NCI-H2081 (cell line): ENCODE measurements at places on chromosomes 7 and 10.

DNA sequence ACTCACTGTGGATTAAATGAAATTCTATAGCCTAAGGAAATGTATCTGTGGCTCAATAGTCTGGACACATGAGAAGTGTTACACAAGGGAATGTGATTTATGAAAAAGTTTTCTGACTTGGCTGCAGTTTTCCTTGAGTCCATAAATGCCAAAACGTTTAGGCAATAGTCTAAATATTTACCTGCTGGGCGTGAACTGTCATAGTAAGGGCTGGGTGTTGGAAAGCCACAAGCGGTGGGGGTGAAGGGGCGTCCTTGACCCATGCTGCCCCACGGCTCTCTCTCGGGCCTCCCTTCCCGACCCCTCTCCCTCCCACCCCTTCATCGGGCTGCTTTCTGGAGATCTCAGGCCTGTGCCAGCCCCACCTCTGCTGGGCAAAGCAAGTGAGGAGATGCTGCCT is 223.7 kb downstream of the BUB3 start:
- DNase-seq = no peak

GRCh38 chr10:8691498-8692017 is 637.1 kb downstream of the GATA3 start:
- DNase-seq = no peak

- DNase-seq = peak; percentile 15
Measured at GRCh38 chr7:90597563-90598253, 1.6 kb downstream of the CDK14 start.

- DNase-seq = no peak
Measured at GRCh38 chr7:73941836-73942551, 81.0 kb downstream of the TMEM270 start.

DNA sequence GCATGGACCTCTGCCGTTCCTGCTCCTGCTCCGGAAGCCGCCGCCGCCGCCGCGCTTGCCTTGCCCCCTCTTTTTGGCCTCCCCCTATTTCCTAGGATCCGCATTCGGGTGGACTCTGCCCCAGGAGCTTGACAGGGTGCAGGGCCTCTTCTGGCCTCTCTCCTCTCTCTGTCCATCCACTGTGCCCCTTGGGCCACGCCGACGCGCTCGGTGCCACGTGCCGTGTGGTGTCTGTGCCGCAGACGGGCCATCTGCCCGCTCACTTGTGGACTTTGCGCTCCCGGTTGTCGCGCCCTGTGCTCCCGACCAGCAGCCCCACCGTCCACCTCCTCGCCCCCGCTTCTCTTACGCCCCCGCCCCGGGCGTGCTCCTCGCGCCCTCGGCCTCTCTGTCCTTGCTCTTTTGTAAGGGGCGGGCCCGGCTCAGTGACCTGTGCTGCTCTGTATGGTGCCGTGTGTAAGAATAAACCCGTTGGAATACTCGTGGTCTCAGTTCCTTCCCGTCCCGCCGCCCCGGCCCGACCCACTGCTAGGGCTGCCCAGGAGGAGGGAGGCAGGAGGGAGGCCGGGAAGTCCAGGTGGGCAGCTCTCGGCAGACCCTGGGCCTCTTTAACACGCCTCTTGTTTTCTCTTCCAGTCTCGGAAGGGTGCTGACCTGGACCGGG is 37.0 kb downstream of the AGAP3 start:
- no peak for DNase-seq

GRCh38 chr7:100723732-100724275 is 3.5 kb downstream of the EPO start:
- DNase-seq = no peak

GRCh38 chr10:37937864-37938263 is 38.6 kb downstream of the ZNF25 start:
- no peak for DNase-seq

- no peak for DNase-seq
Measured at GRCh38 chr10:71131508-71132088, 80.8 kb upstream of the UNC5B start.

GRCh38 chr10:36141856-36142560 is 499.9 kb upstream of the FZD8 start:
- DNase-seq = no peak

GRCh38 chr7:44247868-44248651 is 47.3 kb downstream of the YKT6 start:
- no peak for DNase-seq

GRCh38 chr7:91264924-91265681 is 870 bp downstream of the FZD1 start:
- DNase-seq = peak; percentile 53

- no peak for DNase-seq
Measured at GRCh38 chr10:86167762-86168128, 198.8 kb downstream of the GRID1 start.

DNA sequence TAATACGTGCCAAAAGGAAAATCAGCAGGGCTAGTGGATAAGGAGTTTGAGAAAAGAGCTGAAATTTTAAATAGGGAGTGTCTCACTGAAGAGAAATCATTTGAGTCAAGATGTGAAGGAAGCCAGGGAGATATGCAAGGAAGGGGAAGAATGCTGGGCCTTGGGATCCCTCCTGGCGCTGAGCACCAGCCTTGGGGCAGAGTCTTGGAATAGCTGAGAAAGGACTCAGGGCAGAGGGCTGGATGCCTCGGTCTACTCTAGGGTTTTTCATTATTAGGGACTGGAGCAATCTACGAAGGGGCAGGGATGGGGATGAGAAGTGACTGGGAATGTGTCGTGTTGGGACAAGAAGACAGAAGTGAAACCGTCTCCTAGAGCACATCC is 484 bp downstream of the ZWINT start:
- DNase-seq = no peak

- no peak for DNase-seq
Measured at GRCh38 chr10:132458586-132459300, 61.7 kb downstream of the PWWP2B start.

DNA sequence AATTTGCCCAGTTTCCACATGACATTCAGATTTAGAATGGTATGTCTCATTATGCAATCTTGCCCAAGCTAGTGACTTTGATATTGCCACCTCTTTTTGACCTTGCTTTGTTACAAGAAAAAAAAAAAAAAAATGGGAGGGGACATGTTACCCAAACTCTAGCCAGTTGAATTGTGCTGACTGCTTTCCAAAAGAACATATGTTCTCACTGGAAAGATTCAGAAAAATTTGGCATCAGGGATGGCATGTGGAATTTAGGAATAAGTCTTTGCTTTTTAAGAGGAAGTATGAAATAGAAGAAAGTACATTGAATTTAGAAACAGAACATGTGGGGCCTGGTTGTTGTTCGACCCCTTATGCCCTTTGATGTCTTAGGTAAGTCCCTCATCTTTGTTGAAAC is 846.8 kb downstream of the NRG3 start:
- no peak for DNase-seq

DNA sequence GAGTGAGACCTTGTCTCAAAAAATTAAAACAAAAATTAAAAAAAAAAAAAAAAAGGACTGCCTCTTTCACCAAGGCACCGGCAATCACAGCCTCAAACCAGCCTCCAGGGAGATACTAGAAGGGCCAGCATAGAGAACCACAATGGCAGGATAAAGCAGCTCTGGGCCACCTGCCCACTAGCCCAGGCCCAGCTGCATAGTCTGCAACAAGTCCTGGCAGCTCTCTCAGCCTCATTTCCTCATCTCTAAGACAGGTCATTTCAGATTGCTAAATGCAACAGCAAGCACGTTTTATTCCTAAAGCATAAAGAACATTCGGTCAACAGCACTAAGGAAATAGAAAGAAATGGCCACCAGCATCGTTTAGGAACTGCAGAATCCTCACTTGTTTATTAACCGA is 28.8 kb downstream of the XPNPEP1 start:
- peak; percentile 14 for DNase-seq

DNA sequence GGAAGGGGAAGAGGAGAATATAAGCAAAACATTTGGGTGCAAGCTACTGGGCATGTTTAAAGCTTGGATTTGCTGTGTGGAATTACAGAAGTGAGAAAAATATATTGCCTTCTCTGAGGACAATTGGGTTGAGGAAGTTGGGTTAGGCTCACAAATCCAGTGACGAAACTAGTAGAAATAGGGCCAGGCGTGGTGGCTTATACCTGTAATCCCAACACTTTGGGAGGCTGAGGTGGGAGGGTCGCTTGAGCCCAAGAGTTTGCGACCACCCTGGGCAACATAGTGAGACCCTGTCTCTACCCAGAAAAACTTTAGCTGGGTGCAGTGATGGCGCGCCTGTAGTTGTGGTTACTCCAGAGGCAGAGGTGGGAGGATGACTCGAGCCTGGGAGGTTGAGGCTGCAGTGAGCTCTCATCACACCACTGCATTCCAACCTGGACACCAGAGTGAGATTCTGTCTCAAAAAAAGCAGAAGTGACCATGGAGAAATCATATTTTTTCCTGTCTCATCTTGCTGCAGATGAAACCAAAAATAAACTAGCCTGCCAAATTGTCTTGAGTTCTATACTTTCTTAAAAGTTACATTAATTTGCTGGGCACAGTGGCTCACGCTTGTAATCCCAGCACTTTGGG is 22.4 kb downstream of the NRBF2 start:
- DNase-seq = no peak

DNA sequence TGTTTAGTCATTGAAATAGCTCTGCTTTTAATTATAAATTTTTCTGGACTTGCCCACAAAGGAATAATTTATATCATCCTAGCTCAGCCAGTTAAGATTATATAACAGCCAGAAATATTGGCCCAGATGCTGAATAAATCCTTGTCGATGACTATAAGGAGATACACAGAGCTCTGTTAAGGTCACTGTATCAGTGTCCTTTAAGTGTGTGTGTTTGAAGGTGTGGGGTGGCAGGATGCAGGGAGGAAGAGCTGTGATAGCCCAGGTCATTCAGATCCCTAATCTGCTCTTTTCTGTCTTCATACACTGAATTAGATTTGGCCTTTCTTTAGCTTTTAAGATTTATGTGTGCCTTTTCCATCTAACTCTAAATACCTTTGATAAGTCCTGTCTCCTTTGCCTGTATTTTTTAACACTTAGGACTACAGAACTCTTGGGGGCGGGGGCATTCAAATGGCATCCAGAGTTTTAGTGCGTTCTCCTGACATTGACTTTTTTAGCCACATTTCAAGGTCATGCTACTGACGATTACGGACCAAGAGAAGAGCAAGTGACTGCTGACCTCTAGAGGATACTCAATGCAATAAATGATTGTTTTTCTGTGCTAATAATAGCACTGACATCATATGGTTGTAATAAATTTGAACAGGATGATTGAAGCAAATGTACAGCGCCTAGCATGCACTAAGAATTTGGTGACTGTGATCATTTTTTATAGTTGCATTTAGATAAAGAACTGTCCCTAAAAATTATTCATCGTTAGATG is 172.3 kb downstream of the CACNB2 start:
- peak; percentile 16 for DNase-seq

DNA sequence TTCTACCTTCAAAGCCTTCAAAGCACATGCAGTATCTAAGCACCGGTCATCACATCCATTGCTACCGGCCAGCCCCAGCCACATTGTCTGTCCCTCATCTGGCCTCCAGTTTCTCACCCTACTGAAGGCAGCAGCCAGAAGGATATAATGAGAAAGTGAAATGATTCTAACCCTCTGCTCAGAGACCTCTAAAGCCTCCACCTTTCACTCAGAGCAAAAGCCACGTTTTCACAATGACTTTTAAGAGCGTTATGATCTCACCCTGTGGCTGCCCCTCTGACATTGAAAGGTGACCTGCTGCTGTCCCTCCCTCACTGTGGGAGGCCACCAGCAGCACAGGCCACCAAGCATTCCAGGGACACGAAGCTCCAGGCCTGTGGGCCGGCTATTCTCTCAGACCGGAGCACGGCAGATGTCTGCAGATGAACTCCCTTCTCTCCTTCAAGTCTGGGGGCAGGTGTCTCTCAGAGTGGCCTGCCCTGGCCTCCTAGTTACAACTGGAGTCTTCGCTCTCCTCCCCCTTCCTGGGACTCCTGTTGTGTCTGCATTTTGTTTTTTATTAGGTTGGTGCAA is 94.9 kb upstream of the EEPD1 start:
- no peak for DNase-seq

GRCh38 chr7:104264285-104264684 is 56.5 kb upstream of the ORC5 start:
- DNase-seq = no peak

- no peak for DNase-seq
Measured at GRCh38 chr10:22341190-22341925, 3.9 kb upstream of the SPAG6 start.

GRCh38 chr10:76358743-76359395 is 927.4 kb downstream of the LRMDA start:
- DNase-seq = no peak

- DNase-seq = no peak
Measured at GRCh38 chr7:50662996-50663395, 97.8 kb upstream of the DDC start.

DNA sequence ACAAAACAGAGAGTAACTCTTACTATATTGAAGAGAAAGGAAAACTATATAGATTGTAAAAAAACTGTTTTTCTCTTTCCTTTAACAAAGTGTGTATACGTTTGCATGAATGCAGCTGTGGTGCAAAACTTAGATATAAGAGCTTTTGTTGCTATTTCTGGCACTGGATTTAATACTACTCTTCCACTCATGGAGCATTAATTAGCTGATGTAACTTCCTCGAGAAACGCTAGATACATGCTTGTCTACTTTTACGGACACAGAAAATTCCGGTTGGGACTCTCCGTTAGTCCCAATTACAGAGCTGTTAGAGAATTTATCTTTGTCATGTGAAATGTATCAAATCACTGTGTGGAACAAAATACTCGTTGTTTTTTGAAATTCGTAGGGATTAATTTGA is 135.5 kb downstream of the ZNF22 start:
- DNase-seq = no peak

GRCh38 chr10:26199841-26200240 is 16.7 kb upstream of the GAD2 start:
- DNase-seq = peak; percentile 63

- DNase-seq = no peak
Measured at GRCh38 chr10:84654671-84655070, 326.3 kb downstream of the CCSER2 start.

GRCh38 chr7:154770962-154771361 is 232.0 kb downstream of the PAXIP1 start:
- DNase-seq = no peak

DNA sequence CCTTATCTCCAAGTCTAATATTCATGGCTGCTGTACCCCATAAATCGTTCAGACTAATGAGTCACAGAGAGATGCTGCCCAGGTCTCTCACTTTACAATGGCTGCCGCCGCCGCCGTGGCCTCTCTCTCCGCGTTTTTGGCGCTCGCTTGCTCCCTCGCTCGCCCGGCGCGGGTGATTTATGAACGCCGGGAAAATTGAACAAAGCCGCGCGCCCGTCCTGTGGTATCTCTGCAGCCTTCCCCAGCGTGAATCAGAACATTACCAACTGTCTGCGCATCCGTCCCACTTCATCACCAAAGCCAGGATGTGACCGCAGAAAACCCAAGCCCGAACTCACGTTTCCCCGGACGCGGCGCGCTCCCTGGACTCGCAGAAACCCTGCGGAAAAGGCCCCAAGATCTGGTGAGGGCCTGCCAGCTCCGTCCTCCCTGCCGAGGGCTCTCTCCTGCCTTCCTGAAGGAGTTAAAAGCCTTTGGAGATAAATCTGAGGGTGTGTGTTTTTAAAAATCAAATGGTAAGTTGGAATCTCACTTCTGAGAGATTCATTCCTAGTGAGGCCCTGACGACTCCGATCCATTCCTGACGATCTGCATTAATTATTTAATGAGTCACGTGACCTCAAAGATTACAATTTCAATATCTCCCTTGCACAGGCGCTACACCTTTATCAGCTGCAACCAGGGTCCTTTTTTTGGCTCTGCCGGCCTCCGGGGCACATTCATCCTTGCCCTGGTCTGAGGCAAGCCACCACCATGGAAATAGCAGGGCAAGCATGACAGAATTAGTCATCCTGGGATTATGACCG is 6.3 kb downstream of the HOXA4 start:
- no peak for DNase-seq

- no peak for DNase-seq
Measured at GRCh38 chr7:43784030-43784584, 25.6 kb downstream of the BLVRA start.

- DNase-seq = no peak
Measured at GRCh38 chr10:63319231-63319630, 146.5 kb downstream of the JMJD1C start.
